IPS-NIHi11 (cell line): ENCODE measurements at places on chromosomes 6 and 20.

GRCh38 chr6:79455446-79455845 lies 81.8 kb downstream of the LCA5 start:
- no peak for DNase-seq

- DNase-seq, result no peak
Observed at GRCh38 chr6:44496665-44497369, 109.3 kb downstream of the CDC5L start.

GRCh38 chr6:69294862-69295261 lies 501.9 kb downstream of the LMBRD1 start:
- no peak for DNase-seq

- no peak for DNase-seq
Observed at GRCh38 chr20:11372876-11373790, 544.6 kb upstream of the BTBD3 start.

- no peak for DNase-seq
Observed at GRCh38 chr20:17647391-17648314, 34.4 kb downstream of the RRBP1 start.

- no peak for DNase-seq
Observed at GRCh38 chr6:20319520-20320357, 81.9 kb upstream of the E2F3 start.
